ENCODE measurements at places on chromosomes 2 and 18.

DNA sequence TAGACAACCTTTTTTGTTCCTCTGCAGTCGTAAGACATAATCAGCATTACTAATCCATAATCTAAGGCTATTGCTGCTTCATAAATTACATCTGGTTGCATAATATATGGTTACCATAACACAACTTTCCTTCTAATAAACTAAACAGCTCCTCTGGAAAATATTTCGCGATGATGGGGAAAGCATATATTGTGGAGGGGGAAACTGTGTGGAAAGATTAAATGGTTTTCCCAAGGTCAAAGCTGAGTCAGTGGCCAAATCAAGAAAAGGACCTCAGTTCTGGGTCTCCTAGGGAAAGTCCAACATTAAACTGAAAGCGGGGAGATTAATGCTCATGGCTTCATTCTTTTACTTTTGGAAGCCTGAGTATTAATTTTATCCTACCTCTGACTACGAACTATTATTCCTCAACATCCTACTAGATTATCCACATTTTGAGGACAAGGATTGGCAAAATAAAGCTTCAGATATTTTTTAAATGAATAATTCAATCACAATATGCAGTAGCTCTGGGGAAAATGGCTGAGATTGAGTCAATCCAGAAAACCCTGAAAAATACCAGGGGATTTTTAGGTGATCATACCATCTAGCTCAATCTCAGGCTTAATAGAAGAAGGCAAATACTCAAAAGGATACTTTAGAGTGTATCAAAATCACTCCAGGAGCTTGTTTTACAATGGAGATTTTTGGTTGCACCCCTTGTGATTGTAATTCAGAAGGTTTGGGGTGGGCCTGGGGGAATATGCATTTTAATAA, 33.8 kb upstream of the STK17B start:
- DNase-seq: peak; percentile 5

- DNase-seq: no peak
Observed at GRCh38 chr18:57889841-57890240, 86.7 kb upstream of the ATP8B1 start.

- peak; percentile 71 for DNase-seq
Observed at GRCh38 chr2:126657148-126657635, 1.2 kb downstream of the GYPC start.

DNA sequence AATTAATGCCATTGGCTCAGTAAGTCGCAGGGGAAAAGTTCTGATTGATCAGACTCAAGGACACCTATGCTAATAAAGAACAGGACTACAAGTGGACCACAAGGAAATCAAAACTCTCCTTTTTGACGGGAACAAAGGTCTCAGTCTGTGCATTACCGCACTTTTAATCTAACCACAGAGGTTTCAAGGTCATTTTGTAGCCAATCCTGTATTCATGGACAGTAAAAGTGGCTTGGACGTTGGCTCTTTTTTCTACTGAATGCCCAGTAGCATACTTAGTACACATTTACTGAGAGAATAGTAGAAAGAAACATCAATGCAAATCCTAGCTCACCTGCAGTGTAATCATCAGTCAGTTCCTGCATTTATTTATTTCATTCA, 471.9 kb downstream of the PID1 start:
- DNase-seq: no peak

DNA sequence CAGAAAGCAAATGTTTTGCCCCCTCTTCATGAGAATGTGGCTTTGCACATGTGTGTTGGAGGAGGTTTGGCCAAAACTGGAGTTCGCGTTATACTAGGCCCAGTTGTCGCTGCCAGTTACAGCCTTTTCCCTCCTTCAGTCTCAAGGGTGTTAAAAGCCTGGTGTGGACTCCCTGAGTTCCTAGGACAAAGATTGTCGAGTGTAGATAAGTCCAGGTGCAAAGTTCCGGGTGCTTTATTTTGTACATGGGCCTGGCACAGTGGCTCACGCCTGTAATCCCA, 542 bp upstream of the RNF103 start:
- no peak for DNase-seq

All from AG09319 (cell line).